ENCODE measurements at places on chromosomes 7 and 10.

DNA sequence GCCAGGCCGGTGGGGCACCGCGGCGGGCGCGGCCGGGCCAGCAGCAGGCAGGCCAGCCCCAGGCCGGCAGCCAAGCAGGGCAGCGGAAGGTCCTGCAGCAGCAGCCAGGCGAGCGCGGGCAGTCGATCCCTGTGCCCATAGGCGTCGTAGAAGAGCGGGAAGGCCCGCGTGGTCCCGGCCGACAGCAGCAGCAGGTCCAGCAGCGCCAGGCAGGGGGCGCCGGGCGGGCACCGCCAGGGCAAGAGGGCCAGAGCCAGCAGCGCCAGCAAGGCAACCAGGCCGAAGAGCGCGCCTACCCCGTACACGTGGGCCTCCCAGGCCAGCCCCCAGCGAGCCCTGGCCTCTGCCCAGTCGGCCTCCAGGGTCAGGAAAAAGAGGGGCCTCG, 8.4 kb upstream of the RBM28 start:
- no peak for DNase-seq

DNA sequence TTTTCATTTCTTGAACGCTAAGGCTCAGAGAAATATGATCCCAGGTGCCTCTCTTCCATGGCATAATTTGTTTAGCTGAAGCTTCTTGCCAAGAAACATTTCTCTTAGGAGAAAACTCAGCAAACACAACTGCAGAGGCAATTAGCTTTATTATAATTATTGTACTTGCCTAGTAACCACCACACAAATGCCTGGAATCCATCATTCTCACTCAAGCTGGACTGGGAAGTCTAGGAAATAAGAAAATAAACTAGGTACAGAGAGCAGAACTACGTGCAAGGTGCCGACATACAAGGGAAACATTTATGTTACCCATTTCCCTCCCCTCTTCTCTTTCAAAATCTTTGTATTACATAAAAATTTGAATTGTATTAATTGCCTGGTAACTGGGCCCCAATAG, 15.1 kb downstream of the SLC35B4 start:
- DNase-seq: no peak

- no peak for DNase-seq
Measured at GRCh38 chr7:79011921-79012320, 441.5 kb downstream of the MAGI2 start.

- DNase-seq: no peak
Measured at GRCh38 chr10:75502838-75503237, 71.4 kb downstream of the LRMDA start.

- no peak for DNase-seq
Measured at GRCh38 chr7:10804770-10805169, 168.9 kb upstream of the PHF14 start.

DNA sequence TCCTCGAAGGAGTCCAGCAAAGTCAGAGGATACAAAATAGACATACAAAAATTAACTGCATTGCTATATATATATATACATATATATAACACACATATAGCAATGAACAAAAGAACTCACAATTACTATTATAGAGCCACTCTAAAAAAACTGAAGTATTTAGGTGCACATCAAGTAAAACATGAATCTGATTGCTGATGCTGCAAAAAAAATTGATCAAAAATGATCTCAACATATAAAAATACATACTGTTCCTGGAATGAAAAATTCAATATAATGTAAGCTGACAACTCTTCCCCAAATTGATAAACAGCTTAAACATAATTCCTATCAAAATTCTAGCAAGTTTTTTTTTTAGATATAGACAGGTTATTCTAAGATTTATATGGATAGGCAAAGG, 126.8 kb downstream of the ALOX5 start:
- no peak for DNase-seq

GRCh38 chr7:151813997-151814396, 62.9 kb downstream of the PRKAG2 start:
- DNase-seq: no peak

DNA sequence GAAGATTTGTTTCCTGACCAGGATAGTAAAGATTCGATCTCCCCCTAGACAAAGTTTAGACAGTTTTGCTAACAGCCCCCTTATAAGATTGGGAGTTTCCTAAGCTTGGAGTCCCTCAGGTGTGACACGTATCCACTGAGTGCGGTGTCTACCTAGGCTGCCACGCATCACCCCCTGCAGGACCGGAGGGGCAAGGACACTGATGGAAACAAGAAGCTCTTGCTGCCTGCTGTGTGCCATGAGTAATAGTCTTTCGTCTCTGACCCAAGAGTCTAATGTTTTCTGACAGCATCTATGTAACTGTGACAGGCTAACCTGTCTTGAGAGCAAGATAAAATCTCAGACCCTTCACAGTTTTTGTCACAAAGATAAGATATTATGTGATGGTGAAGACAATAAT, 173.5 kb downstream of the SEMA3E start:
- DNase-seq: no peak

DNA sequence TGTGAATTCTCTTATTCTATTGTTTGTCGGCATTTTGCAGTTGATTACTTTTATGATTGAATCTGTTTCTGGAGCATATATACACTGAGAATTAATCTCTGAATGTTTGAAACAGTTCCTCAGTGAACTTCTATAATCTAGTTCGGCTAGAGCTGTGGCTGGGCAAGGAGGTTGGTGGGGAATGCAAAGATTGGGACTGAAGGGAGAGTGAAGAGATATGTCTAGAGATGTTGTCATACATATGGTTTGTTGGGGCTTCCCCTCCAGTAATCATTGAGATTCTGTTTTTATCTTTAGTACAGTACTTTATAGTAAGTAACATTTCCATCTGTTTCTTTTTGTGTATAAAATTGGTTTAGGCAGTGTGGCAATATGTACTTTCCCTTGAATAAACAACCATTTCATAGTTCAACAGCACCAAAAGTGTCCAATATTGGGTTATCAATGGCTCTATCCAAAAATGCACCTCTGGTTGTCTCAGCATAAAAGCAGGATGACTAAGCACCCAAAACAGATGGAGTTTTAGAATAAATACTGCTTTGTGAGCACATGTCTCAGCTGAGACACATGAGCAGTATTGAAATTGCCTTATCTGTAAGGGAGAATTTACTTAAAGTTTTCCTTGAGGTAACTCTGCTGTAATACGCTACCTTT, 36.7 kb downstream of the WAC start:
- DNase-seq: no peak

DNA sequence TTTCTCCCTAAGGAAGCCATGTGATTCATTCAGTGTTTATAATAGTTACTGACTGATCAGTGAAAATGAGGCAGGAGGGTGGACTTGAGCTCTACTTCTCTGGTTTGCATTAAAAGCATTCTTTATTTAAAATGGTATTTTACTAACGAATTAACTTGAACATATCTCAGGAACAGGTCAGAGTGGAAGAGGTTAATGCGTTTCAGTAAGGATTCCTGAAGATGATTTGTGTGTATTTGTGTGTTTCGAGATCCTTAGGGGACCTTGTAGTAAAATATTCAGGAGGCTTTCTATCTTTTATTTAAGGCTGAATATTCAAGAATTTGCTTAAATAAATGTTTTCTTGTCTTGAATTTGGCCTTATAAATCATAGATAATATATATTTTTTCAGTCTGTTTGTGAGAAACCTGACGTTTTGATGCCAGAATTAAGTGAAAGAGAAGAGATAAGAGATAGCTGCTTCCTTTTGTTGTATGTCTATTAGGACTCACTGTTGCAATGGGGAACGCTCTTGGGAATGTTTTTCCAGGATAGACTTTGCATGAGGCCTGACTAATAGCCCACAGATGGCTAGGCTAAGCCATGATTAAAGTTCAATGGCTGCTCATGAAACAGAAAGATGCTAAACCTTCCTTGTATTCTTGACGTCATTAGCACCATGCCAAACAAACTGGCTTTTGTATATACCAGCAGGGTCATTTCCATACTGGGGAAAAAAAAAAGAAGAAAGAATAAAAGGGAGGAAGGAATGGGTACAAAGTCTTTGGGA, 93.8 kb upstream of the MTPN start:
- DNase-seq: no peak

DNA sequence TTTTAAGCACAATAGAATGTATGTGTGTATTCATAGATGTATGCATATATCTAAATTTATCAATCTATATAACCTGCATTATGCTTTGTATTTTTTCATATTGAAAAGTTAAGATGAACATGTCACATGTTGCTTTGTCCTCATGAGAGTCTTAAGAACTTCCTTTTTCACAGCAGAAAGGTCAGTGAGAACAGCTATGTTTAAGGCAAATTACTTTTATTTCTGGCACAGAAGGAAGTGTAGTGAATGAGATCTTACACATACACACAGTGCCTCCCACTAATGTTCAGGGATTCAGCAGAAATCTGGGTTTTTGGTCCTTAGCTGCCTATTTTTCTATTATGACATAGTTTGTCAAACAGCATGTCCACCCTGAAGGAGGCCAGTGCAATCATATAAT, 134.8 kb downstream of the TMEM26 start:
- DNase-seq: no peak

GRCh38 chr7:18566829-18567228, 71.3 kb downstream of the HDAC9 start:
- no peak for DNase-seq

- no peak for DNase-seq
Measured at GRCh38 chr10:112750427-112751167, 199.4 kb upstream of the TCF7L2 start.

GRCh38 chr7:884191-885003, 8.0 kb downstream of the GET4 start:
- no peak for DNase-seq

- no peak for DNase-seq
Measured at GRCh38 chr7:69762821-69763352, 164.6 kb downstream of the AUTS2 start.

- DNase-seq: no peak
Measured at GRCh38 chr10:97689559-97690020, 2.5 kb upstream of the AVPI1 start.

DNA sequence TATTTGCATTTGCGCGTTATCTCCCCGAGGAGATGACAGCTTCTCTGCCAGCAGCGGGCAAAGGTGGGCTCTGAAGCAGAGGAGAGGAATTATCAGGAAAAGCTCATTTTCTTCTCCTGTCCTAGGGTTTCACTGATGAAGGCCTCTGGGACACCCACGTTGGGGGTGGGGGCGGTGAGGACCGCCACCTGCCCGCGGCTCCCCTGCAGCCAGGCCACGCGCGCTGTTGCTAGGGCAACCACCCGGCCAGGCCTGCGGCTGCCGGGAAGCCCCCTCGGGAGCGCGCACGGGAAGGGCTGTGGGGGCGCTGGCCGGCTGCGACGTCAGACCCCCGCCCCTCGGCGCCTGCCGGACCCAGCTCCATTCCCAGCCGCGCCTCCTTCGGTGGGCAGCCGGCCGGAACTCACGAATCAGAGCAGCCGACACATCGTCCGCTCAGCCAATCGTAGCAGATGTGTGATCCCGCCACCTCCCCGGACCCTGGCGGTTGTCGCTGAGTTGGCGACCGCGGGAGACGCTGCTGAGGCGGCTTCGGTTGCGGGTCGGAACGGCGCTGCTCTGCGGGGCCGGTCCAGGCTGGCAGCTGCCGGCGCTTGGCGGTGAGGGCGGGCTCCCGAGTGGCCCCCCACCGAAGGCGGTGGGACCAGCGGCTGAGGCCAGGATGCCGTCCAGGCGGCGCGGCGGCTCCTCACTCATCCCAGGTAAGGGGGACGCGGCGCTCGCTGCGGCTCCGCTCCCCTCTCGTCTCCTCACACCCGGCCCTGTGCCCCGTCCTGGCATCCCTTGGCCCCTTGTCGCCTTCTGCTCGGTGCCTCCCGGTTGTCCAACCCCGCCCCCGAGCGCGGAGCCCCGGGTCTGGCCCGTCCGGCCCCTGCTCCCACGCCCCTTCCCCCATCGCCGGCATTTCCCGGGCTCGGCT, at the start of gene TPST1:
TPST1 (plus strand) TSS at position 513 of the 919 bp plus-strand sequence. CDS start 35,092 bp downstream, outside the sequence.
- DNase-seq: peak; percentile 51

DNA sequence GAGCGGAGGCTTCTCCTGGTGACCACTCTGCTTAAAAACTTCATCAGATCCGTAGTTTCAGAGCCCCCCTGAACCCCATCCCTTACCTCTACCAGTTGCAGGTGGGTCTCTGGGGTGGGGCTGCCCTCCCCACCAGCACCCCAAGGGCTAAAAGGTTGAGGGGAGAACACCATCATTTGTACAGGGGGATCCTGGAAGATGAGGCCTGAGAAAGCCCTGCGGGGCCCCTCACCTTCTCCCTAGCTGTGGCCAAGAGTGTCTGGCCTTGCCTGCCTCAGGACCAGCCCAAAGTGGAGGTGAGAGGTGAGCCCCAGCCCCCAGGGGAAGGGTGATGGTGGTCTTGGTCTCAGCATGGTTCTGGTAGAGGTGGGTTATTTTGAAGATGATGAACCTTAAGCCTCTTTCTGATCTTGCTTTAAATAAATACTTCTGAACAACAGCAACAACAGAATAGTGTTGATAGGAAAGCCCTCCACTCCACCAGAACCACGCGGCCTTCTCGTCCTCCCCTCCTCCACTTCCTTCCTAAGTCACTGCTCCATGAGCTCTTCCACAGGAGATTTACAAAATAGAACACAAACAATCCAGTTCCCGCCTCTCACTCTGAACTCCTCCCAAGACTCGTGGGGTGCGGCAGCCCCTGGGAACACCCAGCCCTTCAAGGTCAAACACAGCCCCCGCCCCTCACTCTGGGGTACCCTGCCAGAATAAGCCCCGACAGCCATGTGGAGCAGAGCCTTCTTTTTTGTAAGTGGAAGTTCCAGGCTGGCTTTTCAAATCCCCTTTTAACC, 169.1 kb downstream of the EGFR start:
- no peak for DNase-seq

- no peak for DNase-seq
Measured at GRCh38 chr10:132335189-132336063, 3.4 kb downstream of the LRRC27 start.

DNA sequence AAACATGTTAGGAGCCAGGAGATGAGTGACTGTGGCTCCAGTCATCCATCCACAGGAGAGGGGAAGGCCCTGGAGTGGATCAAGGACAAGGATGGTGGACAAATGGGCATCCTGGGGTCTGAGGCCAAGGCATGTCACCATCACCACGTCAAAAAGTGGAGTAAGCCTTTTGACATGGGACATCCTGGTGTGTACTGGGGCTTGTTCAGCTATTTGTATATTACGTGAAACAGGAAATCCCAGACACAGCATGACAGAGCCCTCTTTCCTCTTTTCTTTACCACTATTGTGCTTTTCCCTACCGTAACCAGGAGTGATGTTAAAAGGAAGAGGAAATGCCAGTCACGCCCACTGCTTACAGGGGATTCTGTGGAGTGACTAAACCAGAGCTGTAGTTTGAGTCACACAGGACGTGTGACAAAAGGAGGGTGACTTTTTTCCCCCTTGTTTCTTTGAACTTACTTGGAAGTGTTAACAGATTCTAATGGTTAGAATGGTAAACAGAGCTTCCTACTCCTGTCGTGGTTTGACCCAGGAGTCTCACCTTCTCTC, 15.4 kb downstream of the ACSL5 start:
- DNase-seq: no peak

- no peak for DNase-seq
Measured at GRCh38 chr7:92809397-92809759, 27.0 kb downstream of the CDK6 start.

GRCh38 chr7:66198469-66198868, 6.7 kb upstream of the TPST1 start:
- DNase-seq: no peak

DNA sequence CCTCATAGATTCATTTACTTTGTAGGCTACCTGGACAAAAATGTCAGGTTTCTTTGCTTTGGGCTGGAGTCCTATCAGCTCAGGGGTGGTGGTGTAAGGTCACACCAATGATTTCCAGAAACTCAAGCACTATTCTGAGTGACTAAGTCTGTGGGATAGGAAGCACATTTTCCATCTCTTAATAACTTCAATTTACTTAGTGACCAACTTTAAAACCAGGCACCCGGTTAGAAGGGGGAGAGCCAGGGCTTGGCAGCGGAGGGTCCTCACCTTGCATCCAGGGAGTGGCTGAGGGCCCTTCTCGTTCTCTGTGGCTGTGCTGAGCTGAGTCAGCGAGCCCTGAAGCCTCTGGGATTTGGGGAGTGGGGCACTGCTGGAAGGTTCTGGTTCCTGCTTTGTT, 6.7 kb downstream of the CHST3 start:
- DNase-seq: no peak
